ENCODE measurements at places on chromosomes 3 and 15.

DNA sequence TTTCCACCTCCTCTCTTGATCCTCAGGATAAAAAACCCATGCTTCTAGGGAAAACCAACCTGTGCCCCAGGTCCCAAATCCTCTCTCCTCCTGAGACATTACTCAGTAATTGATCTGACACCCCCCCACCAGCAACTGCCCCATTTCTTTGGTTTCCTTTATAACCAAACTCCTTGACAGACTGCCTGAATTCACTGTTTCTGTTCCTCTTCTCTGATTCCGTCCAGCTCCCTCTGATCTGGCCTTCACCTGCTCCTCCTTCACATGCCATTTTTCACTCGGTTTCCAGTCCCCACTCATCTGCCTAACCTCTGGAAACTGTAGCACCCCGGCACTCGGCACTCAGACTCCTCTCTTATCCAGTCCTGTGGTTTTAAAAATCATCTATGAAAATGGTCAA lies 2.1 kb downstream of the CCDC51 start:
- no peak for DNase-seq

GRCh38 chr3:5663601-5664000 lies 476.1 kb downstream of the EDEM1 start:
- no peak for DNase-seq

- no peak for DNase-seq
Measured at GRCh38 chr15:59887211-59887610, 116.9 kb upstream of the FOXB1 start.

- no peak for DNase-seq
Measured at GRCh38 chr3:37730825-37731224, 130.9 kb upstream of the CTDSPL start.

DNA sequence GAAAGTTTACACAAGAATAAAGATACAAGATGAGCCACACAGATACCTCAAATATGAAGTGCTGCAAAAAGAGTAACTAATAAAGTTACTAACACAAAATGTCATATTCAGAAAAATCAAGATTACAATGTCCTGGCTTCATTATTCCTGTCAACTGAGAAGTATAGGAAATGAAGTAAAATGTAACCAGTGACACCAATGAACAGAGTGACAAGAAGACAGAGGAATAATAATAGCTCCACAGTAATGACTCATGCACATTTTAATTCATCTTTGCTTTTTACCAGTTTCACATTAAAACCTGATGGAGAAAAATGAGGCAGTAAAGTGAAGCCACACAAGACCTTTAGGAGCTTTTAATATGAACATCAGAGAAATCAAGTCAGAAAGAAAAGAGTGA lies 214.1 kb downstream of the ZBBX start:
- DNase-seq, result no peak

DNA sequence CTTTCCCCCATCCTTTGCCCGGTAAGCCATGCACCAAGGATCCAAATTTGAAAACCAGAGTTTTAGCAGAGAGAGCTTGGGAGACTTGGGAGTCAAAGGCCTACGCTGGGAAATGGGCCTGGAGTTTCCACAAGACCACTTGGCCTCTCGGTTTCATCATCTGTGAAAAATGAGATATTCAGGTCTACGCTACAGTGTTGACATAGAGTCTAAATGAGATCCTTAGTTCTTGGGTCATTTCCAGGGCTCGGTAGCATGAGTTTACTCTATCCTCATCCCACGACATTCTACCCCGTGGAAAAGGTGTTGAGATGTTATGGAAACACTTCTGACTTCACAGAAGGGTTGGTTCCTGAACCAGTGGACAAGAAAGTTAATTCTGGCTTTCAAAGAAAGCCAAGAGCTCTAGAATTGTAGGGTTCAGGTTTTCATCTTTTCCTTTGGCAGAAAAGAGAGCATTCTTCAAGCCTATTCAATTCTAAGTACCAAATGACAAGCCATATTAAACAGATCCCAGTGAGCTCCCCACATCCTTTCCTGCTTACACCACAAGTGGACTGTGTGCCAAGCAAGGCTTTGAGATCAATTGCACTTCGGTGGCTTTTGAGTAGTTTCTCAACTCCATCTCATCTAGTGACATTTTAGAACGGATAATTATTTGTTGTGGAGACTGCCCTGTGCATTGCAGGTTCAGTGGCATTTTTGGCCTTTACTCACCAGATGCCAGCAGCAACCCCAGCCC lies 219.7 kb downstream of the SLCO3A1 start:
- no peak for DNase-seq

DNA sequence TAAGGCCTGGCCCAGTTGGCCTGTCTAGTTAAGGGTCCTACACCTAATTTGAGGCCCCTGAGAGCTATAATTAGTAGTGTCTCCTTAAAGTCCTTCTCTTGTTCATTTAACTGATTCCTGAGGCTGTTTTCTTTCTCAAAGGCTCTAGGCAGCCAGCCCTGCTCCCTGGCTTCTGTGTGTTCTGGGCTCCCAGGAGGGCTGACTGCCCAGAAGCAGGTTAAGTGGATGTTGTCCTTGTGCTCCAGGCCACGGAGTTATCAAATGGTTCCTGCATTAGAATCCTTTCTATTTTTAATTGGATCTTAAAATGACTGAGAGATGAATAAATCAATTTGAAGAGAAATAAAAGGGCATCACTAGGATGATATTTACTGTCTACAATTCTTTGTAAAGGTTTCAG lies 140.0 kb downstream of the SNRK start:
- no peak for DNase-seq

DNA sequence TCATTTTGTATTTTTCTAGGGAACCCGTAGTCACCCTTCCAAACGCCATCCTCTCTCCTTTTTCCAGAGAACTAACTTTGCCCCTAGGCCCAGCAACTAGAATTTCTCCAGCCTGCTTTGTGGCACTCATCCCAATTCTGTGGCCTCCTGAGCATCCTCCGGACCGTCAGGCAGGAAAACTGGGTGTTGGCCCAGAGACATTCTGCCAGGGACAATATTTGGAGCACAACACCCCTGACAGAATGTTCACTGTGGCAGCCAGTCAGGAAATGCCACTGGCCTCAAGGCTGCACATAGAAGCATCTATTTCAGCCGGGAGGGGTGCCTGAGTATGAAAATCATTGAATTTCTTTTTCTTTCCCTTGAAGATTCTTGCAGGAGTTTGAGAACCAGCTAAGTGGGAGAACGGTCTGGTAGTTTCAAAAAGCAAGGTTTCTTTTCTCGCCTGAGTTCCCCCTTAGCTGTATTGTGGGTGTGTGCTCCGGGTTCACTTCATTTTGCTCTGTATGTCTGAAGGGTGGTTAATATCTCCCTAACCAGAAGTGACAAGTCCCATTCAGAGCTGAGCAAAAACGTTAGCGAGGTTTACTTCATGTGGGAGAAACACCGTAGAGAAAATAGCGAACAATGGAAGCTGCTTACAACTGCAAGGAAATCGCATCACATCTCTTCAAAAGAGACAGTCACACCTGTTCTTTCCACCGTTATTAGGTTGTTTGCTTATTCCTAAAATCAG lies 108.1 kb upstream of the TPM1 start:
- DNase-seq, result no peak

Data from Caki2 (cell line).